ENCODE measurements at places on chromosomes 5 and 9. TPM values are rescaled to one million over a fixed set of nuclear protein-coding genes. Genes with fewer than 3 reads are reported as not detected.

Gene PFN3
- not detected for total RNA-seq

Gene C1QTNF3
- total RNA-seq: not detected

Gene TSLP
- total RNA-seq: not detected

Gene SLC23A1
- total RNA-seq: 1.5 TPM

Gene ANKHD1
- 42.8 TPM for total RNA-seq

Data from A549 treated with CpdA at 1 μM for 4 hours (cell line).